ENCODE measurements at places on chromosomes 5 and 9. TPM values are rescaled to one million over a fixed set of nuclear protein-coding genes. Genes with fewer than 3 reads are reported as not detected.

The RLN2 gene
- 0.71 TPM for total RNA-seq

The NTRK2 gene
- total RNA-seq = 35.6 TPM

The FOXD4L6 gene
- total RNA-seq = 0.13 TPM

The LEAP2 gene
- 1.4 TPM for total RNA-seq

The ABO gene
- total RNA-seq = 0.13 TPM

The SH3RF2 gene
- total RNA-seq = 4.4 TPM

The MLLT3 gene
- 74.8 TPM for total RNA-seq

The PRR7 gene
- 0.93 TPM for total RNA-seq

The ADGRD2 gene
- not detected for total RNA-seq

The SCGB3A2 gene
- total RNA-seq = not detected

The SLCO6A1 gene
- total RNA-seq = 0.31 TPM

The SLC4A9 gene
- total RNA-seq = 0.04 TPM

The HCN1 gene
- 1.3 TPM for total RNA-seq

The BTNL9 gene
- total RNA-seq = 5.3 TPM

The TAF11L12 gene
- not detected for total RNA-seq

The TMEM215 gene
- 0.66 TPM for total RNA-seq

The FRMD3 gene
- 34.1 TPM for total RNA-seq

The COQ4 gene
- 26.0 TPM for total RNA-seq

The GDA gene
- total RNA-seq = 0.49 TPM

The TTC23L gene
- 0.13 TPM for total RNA-seq

The PPP3R2 gene
- 0.04 TPM for total RNA-seq

The LHX2 gene
- 0.44 TPM for total RNA-seq

The PDZD2 gene
- total RNA-seq = 4.6 TPM

The LURAP1L gene
- total RNA-seq = 7.7 TPM

The ZNF608 gene
- 19.5 TPM for total RNA-seq

The ESM1 gene
- total RNA-seq = 2.8 TPM

The DRD1 gene
- under 0.01 TPM for total RNA-seq

The EQTN gene
- total RNA-seq = 0.13 TPM

The RGP1 gene
- 11.4 TPM for total RNA-seq

The STARD4 gene
- 6.3 TPM for total RNA-seq

The KIF4B gene
- total RNA-seq = under 0.01 TPM

The LCN1 gene
- not detected for total RNA-seq

The ACOT12 gene
- total RNA-seq = 0.18 TPM

The SARDH gene
- 6.3 TPM for total RNA-seq

The LRRC19 gene
- total RNA-seq = not detected

The MARVELD2 gene
- 0.31 TPM for total RNA-seq

The GNAQ gene
- total RNA-seq = 19.7 TPM

The CHSY3 gene
- 6.3 TPM for total RNA-seq

The ZSWIM6 gene
- 4.3 TPM for total RNA-seq

The TIGD6 gene
- 3.5 TPM for total RNA-seq

The LCN6 gene
- not detected for total RNA-seq

The PPP2R2B gene
- 3.5 TPM for total RNA-seq

The TMOD1 gene
- 46.1 TPM for total RNA-seq

The SLC28A3 gene
- 0.04 TPM for total RNA-seq

The FAM221B gene
- not detected for total RNA-seq

The SCGB3A1 gene
- total RNA-seq = 1.8 TPM

The IL33 gene
- total RNA-seq = 27.4 TPM

The BNC2 gene
- total RNA-seq = 24.0 TPM

The TBC1D9B gene
- 20.1 TPM for total RNA-seq

The CARTPT gene
- not detected for total RNA-seq

The UGCG gene
- total RNA-seq = 23.9 TPM

The PCDHGA1 gene
- total RNA-seq = 0.44 TPM

The GMCL2 gene
- total RNA-seq = not detected

The GABRA6 gene
- total RNA-seq = not detected
